Right ventricle myocardium inferior (tissue), 1 donor: ENCODE measurements at places on chromosomes 16 and 17.

GRCh38 chr17:28466521-28467048 is 6.9 kb upstream of the SLC13A2 start:
- no peak for DNase-seq

GRCh38 chr16:1112506-1113184 is 16.6 kb upstream of the C1QTNF8 start:
- DNase-seq = no peak

GRCh38 chr16:53334581-53334980 is 99.7 kb upstream of the RBL2 start:
- DNase-seq = no peak

- no peak for DNase-seq
These were observed 42.8 kb upstream of the GSE1 start for GRCh38 chr16:85570213-85570734.

DNA sequence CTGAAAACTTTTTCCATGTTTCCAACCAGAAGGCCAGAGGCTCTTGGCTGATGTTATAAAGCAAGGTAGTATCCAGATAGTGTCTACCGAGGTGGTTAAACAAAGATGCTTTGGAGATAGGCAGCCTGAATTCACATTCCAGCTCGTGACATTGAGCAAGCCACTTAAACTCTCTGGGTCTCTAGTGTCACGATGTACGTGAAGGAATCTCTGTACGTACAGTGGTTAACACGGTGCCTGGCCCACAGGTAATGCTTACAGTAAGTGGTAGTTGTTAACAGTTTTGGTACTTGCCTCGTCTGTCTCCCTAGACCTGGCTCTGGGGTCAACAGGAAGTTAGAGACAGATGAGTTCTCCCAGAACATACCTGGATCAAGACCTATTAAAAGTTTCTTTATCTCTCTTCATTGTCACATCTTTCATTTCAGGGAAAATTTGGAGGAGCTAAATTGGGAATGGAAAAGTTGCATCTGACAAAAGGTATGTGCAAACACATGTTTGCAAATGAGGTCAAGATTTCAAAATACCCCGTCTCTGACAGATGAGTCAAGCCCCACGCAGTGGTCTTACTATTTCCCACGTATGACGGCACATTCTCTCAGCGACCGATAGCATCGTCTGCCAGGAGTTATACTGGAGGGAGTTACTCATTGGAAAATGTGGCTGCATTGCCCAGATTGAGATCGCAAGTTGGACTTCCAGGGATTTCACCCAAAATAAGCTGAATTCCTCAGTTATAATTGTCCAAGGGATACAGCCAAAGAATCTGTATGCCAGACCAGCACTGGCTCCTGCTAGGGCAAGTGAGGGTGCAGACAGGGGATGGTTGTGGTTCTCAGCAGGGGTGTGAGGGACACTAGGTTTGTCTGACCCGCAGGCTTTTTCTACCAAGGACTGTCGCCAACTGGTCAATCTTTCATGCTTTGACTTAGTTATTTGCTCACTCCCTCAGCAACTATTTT is 18.9 kb upstream of the MYH10 start:
- no peak for DNase-seq

DNA sequence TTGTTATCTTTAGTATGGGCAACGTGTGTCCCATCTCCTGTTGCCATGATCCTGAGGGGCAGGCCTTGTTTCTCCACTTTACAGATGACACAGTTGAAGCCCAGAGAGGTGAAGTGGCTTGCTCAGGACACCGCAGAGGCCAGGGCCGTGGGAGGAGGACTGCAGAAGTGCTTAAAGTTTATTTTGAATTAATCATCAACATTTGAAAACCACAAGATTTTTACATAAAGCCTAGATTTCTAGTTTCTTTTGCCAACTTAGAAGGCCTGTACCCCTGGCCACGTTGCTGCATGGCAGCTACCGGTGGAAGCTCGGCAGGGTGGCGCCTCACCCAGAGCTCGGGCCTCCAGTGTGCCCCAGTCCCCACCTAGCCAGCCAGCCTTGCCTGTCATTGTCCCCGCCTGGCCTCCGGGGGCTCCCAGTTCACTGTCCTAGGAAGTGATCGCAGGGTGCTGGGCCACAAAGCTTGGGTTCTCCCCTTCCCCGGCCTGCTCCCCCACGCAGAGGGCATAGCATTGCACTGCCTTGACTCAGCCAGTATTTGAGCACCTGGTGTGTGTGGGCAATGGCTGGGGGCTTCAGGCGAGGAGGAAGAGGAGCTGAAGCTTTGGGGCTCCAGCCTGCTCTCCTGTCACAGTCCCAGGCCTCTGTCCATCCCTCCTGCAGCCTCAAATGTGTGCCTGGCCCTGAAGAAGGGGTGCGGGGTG is 14.8 kb upstream of the ADCY7 start:
- no peak for DNase-seq

DNA sequence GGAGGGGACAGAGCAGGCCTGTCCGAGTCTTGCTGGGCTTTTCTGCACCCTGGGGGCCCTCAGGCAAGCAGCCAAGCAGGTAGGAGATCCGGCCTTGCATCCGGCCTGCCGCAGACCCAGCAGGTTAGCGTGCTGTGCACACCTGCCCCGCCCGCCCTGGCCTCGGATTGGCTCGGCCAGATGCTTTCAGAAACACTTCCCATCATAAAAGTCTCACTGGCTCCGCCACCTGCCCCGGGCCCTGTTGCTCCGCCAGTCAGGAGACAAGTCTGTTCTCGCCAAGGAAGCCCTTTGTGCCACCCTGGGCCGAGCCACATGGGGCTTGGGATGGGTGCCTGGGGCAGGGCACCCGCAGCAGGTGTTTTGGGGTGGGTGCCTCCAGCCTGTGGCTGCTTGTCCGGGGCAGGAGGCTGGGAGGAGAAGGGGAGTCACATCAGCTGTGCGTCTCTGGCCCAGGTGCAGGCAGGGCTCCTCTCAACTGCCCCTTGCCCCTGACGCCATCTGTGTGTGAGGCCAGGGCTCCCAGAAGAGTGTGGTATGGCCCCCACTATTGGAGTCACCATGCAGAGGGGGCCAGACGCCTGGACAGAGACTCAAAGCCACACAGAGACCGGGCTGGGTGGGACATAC is 228.2 kb upstream of the GSE1 start:
- DNase-seq = peak; percentile 63

DNA sequence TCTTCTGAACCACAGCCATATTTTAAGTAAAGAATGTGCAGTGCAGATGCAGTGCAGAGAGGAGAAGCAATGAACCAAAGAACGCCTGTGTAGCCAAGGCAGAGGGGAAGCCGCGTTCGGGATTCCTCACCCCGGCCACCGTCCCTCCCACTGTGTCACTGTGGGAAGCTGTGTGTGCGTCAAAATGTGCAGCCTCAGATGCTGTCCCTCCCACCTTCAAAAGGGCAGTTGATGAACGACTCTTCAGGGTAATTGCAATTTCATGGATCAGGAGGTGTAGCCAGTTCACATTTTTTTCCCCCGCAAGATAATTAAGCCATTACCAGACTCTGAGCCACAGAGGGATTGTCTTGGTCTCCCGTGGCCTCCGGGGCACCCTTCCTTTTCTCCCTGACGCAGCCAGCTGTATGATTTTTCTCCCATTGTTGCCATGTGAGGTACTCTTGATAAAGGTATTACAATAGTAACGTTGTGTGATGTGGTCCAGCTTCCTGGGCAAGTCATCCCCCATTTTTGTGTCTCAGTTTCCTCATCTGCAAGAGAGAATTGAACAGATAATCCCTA is 190.0 kb downstream of the FOXL1 start:
- no peak for DNase-seq
